CD8-positive, alpha-beta T cell (primary cell): ENCODE measurements at places on chromosomes 5 and 9. TPM values are rescaled to one million over a fixed set of nuclear protein-coding genes. Genes with fewer than 3 reads are reported as not detected.

MYORG gene
- total RNA-seq, result 0.39 TPM

FCN2 gene
- total RNA-seq, result not detected

FOXD4L5 gene
- not detected for total RNA-seq

AIF1L gene
- not detected for total RNA-seq

ZNG1A gene
- total RNA-seq, result 12.7 TPM

TMEM167A gene
- total RNA-seq, result 59.0 TPM

BHMT gene
- total RNA-seq, result not detected

CNTFR gene
- total RNA-seq, result not detected

ZCCHC7 gene
- 39.5 TPM for total RNA-seq

STPG3 gene
- 0.30 TPM for total RNA-seq

SECISBP2 gene
- 92.1 TPM for total RNA-seq

TLR4 gene
- total RNA-seq, result 0.17 TPM

LURAP1L gene
- total RNA-seq, result not detected

ADAMTS6 gene
- 4.0 TPM for total RNA-seq

FXN gene
- total RNA-seq, result 13.1 TPM

GPRIN1 gene
- 0.16 TPM for total RNA-seq

LHX2 gene
- total RNA-seq, result not detected

SLC4A9 gene
- not detected for total RNA-seq

MAP1B gene
- 0.08 TPM for total RNA-seq

FOXI1 gene
- total RNA-seq, result not detected

NR5A1 gene
- total RNA-seq, result not detected

C5orf34 gene
- total RNA-seq, result 0.61 TPM

GLRA1 gene
- total RNA-seq, result not detected

BHMT2 gene
- not detected for total RNA-seq

TSSK1B gene
- total RNA-seq, result not detected

DAB2 gene
- not detected for total RNA-seq

C9 gene
- total RNA-seq, result not detected

SOX30 gene
- total RNA-seq, result not detected

ORM2 gene
- total RNA-seq, result not detected

CEL gene
- total RNA-seq, result 0.19 TPM

ST8SIA4 gene
- total RNA-seq, result 16.4 TPM

GCNT4 gene
- total RNA-seq, result 6.4 TPM

PHF24 gene
- not detected for total RNA-seq

ZFP2 gene
- 0.36 TPM for total RNA-seq

GAPT gene
- 0.54 TPM for total RNA-seq
